BE2C (cell line): ENCODE measurements at places on chromosomes 4 and X.

GRCh38 chr4:147965056-147965455 lies 233.2 kb downstream of the ARHGAP10 start:
- DNase-seq: no peak

GRCh38 chr4:122851568-122851967 lies 24.9 kb downstream of the FGF2 start:
- no peak for DNase-seq

- no peak for DNase-seq
Observed at GRCh38 chr4:2365054-2365912, 53.2 kb downstream of the ZFYVE28 start.

GRCh38 chr4:40412866-40413795 lies 78.0 kb downstream of the CHRNA9 start:
- DNase-seq: no peak

DNA sequence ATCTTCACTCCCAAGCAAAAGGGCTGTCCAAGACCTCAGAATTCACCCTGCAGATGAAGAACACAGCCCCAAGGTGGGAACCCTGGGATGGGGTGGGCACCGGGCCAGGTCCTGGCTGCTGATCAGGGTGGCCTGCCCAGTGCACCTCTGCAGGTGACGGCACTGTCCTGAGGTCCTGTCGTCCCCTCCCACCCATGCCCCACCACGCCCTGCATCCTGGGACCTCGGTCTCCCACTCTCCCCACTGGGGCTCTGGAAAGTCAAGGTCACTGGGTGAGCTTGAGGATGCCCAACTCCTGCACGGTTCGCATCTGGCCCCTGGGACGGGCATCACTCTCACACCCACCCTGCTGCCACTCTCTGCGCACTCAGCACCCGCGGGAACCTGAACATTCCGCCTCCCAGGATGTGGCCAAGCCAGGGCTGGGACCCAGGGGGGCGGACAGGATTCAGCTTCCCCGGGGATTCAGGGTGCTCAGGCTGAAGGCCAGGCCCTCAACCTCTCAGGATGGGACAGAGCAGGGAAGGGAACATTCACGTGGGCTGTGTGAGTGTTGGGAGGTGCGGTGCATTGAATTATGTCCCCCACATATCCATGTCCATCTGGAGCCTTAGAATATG lies 115.9 kb downstream of the CPZ start:
- peak; percentile 7 for DNase-seq

DNA sequence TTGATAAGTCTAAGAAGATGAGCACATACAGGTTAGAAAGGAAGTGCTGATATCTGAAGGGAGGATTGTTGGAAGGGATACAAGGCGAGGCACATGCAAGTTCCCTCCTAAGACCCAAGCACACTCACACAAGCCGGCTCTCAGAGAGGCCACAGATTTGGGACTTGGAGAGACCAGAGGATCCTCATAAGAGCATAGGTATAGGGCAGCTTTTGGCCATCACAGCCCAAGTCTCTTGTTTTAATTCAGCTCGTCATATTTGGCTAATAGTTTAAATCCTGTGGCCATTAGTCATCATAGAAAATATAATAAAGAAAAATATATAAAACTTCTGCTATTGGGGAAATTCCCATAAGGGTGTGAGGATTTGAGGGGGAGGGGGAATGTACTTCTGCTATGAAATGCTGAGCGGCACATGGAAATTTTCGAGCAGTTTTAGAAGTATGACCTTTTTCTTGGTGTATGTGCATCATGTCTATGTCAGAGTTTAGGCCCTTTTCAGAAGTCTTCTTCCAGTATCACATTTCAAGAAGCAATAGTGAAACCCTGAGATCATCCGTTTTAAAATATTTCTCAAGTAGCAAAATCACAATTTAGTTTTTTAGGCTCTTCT lies 97.7 kb downstream of the NFKB1 start:
- no peak for DNase-seq

GRCh38 chrX:82230013-82230412 lies 1028.1 kb downstream of the SH3BGRL start:
- DNase-seq: no peak

- DNase-seq: no peak
Observed at GRCh38 chrX:96619588-96619987, 65.1 kb upstream of the DIAPH2 start.

GRCh38 chrX:102860235-102860634 lies 76.8 kb upstream of the RAB40AL start:
- DNase-seq: no peak

DNA sequence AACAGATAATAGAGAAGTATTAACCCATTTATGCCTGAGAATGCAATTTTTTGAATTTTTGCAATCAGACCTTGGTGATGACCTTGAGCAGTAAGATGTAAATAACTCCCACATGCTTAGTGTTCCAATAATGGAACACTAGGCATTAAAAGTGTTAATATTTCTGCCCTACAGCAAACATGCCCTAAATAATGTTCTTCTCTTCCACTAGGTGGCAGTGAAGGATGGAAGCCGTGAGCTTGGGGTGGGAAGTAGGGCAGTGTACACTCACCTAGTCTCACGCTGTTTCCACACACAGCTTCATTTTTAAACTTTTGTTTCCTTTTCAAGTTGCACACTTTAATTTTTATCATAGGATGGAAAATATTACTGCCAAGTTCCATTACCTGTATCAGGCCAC lies 613.1 kb upstream of the HS3ST1 start:
- no peak for DNase-seq

GRCh38 chr4:185534866-185535611 lies at the start of gene PDLIM3:
PDLIM3 (minus strand) TSS chr4:185535507; CDS start chr4:185535434, 73 bp downstream.
- DNase-seq: peak; percentile 82

DNA sequence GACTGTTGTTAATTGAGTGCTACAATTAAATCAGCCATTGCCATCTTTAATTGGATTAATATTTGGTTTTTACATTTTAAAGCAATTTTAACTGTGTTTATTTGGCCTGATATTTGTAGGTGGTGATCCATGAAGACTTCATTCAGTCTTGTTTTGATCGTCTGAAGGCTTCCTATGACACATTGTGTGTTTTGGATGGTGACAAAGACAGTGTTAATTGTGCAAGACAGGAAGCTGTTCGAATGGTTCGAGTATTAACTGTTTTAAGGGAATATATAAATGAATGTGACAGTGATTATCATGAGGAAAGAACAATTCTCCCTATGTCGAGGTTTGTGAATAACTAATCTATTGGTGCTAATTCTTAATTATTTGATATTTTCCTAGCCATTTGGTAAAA lies 82.6 kb downstream of the USP9X start:
- no peak for DNase-seq

DNA sequence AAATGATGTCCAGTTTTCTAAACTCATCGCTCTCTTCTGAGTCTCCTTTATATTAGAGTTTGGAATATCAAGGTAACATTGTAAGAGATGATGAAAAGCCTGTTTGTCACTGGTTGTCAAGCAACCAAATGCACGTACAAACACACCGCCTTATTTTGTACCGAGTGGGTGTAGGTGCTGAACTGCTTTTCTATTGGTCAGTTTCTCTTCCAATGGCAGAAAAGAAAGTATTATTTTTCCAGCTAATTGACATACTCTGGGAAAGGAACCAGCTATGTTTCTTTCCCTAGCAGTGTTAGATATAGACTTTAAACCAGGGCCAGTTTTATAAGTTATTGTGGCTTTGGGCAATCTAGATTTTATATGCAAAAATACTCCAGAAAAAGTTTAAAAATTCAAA lies 6.6 kb upstream of the PPM1K start:
- DNase-seq: no peak

GRCh38 chrX:49106930-49107329 lies 16.6 kb downstream of the GPKOW start:
- DNase-seq: peak; percentile 31

GRCh38 chrX:150352114-150352513 lies 11.0 kb upstream of the MAMLD1 start:
- DNase-seq: no peak

GRCh38 chr4:70818173-70818855 lies 21.4 kb downstream of the GRSF1 start:
- DNase-seq: no peak

DNA sequence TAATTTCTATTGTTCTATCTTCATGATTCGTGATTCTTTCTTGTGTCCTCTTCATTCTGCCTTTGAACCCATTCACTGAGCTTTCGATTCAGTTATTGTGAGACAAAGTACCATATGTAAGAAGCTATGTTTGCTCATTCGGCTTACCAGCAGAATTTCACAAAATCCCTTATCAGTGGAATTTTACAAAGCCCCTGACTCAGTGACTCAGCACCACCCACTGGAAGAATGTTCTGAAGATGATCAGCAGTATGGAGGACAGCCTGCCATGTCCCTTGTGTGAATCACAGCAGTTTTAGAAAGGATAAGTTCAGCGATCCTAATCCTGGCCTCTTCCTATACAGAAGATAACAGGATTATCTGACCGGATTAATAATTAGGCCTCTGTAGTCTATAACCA lies 5.8 kb upstream of the UXT start:
- DNase-seq: no peak

DNA sequence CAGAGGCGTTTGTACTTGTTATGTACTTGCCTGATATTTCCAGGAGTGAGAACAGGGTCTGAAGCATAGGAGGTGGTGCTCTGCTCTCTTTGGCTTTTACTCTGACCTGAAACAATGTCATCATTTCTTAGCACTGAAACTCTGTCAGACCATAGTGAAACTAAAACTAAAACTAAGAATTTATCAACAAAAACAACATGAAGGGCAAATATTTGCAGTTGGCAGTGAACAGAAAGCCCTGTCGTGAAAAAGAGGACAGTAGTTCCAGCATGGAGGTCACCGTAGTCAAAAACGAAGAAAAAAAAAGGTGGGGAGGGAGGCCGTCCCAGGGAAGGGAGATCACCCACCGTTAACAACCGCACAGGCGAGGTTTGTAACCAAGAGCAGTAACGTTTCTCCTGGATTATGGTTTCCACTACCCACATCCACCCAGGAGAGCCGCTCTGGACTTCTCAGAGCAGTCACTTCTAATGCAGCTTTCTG lies 97.5 kb downstream of the ANK2 start:
- DNase-seq: no peak

DNA sequence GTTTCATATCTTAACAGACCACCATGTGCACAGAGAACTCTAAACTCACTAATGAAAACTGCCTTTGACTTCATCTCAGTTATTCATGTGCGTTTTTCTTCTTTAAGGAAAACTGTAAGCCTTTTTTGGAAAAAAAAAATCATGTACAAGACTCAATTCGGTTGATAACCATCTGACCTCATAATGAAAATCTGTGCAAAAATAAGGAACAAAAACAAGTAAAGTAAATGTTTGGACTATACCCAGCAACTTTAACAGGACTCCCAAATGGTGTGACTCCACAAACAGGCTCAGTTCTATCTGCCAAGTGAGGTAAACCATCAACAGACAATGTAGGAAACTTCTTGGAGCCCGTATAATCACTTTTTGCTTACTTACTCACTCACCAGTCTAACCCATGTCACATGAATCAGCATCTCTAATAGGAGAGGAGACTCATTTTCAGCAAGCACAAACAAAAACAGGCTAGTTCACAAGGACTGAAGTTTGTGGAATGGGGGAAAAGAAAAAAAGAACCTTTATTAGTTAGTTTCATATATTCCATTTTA lies 9.3 kb downstream of the APOO start:
- DNase-seq: no peak

DNA sequence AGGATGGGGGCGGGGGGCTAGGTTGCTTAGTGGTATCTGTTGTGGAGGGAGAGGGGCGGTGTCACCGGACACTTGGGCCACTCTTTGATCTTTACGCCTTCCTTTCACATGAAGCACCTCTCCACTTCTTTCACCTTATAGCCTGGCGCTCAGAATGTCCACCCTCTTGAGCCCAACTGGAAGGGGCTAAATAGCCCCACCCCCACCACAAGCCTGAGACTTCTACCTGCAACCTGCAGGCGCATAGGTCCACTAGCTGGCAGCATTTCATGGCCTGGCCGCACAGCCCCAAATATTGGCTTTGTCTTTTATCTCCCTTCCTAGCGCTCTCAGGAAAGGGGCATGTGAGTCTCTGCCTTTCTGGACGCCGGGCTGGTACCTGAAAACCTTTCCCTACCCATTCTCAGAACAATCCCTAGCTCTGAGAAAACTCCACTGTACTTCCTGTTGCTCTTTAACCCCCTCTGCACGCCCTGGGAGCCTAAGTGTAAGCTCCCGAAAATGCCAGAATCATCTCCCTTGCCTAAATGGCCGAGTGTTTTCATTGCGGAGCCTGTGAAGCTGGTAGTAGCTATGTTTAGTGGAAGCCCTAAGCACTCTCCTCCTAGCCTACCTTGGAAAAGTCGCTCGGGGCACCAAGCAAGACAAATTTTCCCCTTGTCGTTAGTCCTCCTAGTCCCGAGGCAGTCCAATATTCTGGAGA lies 1.2 kb upstream of the TRPC5 start:
- DNase-seq: no peak

- DNase-seq: no peak
Observed at GRCh38 chr4:116444117-116444516, 641.3 kb downstream of the TRAM1L1 start.

GRCh38 chr4:83356899-83357661 lies 22.4 kb upstream of the HPSE start:
- no peak for DNase-seq

- DNase-seq: no peak
Observed at GRCh38 chrX:132877954-132878536, 80.4 kb downstream of the HS6ST2 start.

- DNase-seq: no peak
Observed at GRCh38 chr4:44662623-44663005, 11.2 kb upstream of the YIPF7 start.

DNA sequence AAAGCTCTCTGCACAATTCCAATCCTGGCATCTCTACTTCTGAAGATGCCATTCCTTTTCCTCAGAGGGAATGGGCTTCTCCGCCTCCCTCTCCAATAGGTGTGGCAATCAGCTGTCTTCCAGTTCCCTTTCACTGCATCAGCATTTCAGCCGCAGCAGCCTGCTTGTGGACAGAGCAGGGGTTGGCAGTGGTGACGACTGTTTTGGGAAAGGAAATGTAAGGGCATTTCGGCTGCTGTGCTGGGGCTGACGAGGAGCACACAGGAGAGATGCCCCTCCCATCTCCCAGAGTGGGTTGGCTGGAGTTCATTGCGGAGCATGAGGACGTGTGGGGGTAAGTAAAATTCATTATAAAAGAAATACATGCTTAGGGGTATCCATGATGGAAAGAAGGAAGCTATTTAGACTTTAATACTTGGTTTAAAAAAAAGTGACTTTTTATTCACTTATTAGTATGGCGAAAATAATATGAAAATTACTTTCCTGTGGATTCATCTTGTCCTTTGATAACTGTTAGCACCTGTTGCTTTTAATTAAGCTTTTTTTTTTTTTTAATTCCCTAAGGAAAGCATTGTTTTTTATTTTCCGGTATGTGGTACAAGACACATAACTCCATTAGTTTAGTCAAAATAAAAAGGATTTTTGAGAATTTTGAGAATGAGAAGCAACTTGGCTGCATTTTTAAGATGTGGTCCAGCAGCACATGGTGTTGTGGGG lies at the start of gene LIMCH1:
Gene LIMCH1 (plus strand): TSS at position 141 of the 717 bp plus-strand sequence. CDS start 67,839 bp downstream, outside the sequence.
- no peak for DNase-seq

DNA sequence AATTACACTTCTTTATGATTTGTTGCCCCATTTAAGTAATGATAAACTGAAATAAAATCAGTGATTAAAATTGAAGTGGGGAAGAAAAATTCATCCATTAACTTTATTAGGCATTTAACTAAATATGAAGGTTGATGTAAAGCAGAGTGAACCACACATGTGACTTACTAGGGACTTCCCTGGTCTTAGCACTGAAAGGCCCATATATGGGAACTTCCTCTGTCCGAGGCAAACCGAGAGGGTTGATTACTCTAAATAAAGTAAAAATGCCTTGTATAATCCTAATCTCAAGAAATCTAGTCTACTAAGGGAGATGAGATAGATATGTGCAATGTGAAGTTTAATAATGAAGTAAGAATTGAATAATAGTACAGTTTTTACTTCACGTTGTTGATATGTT lies 403.9 kb upstream of the RPS6KA3 start:
- no peak for DNase-seq
